Renal pelvis (tissue), 12 donors: ENCODE measurements at places on chromosomes 7 and 10. TPM values are rescaled to one million over a fixed set of nuclear protein-coding genes. Genes with fewer than 3 reads are reported as not detected.
A peak's percentile ranks its signal among the peaks of the same experiment; 100 is the strongest.

- no peak for DNase-seq
These were observed 7.8 kb upstream of the DPYSL4 start for GRCh38 chr10:132178672-132179545.

GPR26 gene
- not detected for polyA plus RNA-seq

LIPN gene
- not detected for polyA plus RNA-seq

MACROH2A2 gene
- polyA plus RNA-seq: 77.3 TPM

- DNase-seq: no peak
These were observed 77.9 kb upstream of the ADO start for GRCh38 chr10:62726638-62727037.

- no peak for DNase-seq
These were observed 8.5 kb upstream of the ARMS2 start for GRCh38 chr10:122445904-122446303.

- no peak for DNase-seq
These were observed 51.7 kb downstream of the COL17A1 start for GRCh38 chr10:104033966-104034365.

GRCh38 chr10:28925121-28925663, 247.9 kb downstream of the BAMBI start:
- DNase-seq: no peak

- no peak for DNase-seq
These were observed 85.5 kb downstream of the ZNRF2 start for GRCh38 chr7:30369879-30370278.

DNA sequence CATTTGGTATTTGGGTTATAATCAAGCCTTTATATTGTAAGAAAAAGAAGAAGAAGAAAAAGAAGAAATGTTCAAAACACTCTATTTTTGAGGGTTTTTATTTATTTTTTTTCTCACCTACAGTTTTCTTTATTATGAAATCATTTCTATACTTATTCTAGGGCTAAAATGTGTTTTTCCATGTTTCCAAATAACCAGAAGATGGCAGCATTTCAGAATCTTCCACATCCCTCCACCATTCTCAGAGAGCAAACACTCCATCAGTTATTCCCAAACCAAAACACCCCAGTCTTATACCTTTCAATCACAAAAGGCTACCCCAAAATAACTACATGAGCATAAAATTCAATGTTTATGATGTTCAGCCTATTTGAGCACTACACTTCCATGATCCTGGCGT, 38.7 kb upstream of the PPP1R17 start:
- DNase-seq: no peak

DNA sequence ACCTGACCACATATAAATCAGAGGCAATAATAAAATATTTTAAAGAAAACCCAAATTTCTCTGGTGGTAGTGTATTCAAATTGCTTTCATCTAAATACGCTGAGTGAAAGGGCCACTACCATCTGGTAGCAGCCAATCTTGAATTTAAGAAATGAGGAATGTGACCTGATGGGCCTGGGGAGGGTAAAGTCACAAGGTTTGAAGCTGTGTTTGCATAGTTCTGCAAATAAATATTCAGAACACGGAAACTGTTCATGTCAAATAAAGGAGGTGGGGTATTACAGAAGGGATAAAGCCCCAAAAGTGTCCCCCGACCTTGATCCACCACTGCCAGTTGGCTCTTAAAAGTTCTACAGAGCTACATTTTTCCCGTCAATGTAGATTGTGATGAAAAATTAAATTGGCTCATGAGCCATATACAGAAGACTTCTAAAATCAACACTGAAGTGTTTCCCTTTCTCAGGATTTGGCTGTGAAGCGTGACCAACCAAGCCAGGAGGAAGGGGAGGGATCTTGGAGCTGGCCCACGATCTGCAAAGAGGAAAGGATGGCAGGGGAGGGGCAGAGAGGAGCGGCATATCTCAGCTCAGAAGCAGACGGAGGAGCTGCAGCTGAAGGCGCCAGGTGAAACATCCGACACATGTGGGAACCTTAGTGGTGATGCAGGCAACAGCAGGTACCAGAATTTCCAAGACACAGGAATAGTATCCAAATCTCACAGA, 39.6 kb downstream of the MPP7 start:
- DNase-seq: peak; percentile 28

KLF14 gene
- 0.47 TPM for polyA plus RNA-seq

GRCh38 chr10:17563452-17563851, 53.7 kb downstream of the HACD1 start:
- DNase-seq: no peak
